ENCODE measurements at places on chromosomes 4 and X.

DNA sequence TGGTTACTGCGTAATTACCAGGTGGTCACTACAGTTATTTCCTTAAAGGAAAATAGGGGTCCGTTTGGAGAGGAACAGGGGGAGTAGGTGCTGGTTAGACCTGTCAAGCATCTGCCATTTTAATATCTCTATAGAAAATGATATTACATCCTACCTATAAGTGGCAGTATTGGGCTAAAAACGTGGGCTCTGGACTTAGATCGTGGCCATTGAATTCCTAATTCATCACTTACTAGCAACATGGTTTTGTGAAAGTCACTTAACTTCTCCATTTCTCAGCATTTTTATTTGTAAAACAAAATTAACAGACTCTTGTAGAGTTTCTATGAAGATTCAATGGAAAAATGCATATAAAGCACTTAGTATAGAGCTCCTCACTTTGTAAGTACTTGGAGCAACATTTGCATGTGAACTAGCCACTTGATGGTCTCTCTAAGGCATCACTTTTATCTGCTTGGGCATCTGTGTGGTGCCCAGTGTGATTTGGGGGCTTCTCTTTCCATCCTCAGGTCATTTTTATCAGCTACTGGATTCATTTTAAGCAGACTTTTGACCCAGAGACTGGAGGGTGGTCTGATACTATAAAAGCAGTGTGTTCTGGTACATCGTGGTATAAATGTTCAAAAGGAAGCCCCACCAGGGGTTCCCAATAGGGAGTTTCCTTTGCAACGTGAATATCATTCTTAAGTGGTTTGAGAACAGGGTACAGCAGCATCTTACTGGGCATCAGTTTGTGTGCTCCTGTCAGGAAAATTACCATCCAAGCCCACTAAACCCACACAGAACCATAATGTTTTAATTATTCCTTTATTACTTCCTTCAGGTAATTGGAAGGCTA is 42.7 kb upstream of the RASSF6 start:
- DNase-seq, result no peak

GRCh38 chr4:105605493-105605892 is 53.1 kb downstream of the ARHGEF38 start:
- DNase-seq, result no peak

- no peak for DNase-seq
These were observed 21.3 kb downstream of the RPGR start for GRCh38 chrX:38305971-38306370.

DNA sequence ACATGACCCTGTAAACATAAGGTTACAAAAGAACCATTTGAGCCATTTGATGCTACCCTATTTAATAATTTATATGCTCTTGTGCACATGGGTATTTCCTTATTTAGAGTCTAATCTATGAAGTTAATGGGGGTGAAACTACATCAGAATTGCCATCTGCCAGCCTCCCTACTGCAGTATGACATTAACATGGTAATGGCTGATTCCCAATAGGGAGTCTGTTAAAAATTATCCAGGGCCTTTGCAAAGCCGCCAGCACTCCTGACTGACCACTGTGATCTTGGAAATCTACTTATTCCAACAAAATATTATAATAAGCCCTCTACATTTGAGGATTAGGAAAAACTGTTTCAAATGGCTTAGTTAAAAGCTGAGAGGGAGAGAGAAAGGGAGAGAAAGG is 153.7 kb downstream of the CLCN4 start:
- DNase-seq, result no peak

DNA sequence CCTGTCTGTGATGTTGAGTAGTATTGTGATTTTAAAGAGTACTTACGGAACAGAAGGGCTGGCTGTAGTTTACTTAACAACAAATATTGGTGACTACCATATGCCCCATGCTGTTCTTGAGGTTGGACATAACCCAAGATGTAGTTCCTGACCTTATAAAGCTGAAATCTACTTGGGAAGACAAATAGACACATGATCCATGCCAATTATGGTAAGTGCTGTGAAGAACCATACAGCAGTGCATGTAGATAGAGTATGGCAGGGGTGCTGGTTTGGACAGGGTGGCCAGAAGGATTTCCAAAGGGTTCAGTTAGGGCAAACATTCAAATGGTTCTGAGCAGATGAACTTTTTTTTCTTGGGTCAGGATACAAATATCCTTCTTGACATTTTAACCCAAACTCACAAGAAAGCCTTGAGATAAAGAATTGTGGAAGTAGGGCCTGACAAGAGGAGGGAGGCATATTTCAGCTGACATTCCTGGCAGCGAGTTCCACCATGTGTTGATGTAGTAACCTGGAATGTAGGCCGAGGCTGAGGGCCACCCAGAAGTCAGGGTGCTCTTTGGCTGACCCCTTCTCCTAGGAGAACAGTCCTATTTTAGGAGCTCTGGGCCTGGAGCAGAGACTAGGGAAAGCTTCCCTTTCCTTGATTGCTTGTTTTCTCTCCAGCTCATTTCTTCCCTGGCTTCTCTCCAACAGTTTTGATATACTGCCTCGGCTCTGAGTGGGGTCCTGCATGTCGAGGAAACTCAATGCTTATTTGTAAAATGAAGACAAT is 74.2 kb downstream of the FREM3 start:
- no peak for DNase-seq

DNA sequence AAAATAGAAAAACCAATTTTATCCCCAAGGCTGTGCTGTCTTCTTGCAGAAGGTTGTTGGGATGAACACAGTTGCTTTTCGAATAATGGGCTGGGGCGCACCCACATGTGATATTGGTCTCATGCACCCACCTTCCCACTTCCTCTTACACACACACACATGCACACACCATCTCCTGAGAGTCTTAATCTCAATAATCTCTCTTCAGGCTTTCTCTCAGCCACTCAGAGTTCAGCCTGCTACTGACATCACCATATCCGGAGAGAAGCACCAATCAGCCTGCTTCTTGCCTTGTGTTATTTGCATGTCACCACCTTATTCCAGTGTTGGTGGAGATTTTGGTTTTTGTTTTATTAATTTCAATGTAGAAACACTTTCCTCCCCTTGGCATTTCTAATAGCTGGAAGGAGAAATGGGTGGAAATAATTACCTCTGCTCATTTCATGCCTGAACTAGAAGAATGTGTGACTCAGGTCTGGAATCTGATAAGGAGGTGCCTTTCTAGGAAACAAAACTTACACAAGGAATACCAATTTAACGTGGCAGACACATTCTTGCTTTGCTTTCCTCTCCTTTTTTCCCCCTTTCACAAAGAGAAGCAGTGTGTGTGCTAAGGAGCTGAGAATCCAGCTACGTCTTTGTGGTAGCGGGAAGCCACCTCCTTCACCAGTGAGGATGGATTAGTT is 400.2 kb downstream of the MID1IP1 start:
- DNase-seq, result no peak

GRCh38 chr4:123786920-123787319 is 390.3 kb downstream of the SPRY1 start:
- no peak for DNase-seq

- DNase-seq, result no peak
These were observed 17.4 kb downstream of the FAM9C start for GRCh38 chrX:13026877-13027652.

- DNase-seq, result no peak
These were observed 3.4 kb downstream of the CD38 start for GRCh38 chr4:15781427-15782095.

DNA sequence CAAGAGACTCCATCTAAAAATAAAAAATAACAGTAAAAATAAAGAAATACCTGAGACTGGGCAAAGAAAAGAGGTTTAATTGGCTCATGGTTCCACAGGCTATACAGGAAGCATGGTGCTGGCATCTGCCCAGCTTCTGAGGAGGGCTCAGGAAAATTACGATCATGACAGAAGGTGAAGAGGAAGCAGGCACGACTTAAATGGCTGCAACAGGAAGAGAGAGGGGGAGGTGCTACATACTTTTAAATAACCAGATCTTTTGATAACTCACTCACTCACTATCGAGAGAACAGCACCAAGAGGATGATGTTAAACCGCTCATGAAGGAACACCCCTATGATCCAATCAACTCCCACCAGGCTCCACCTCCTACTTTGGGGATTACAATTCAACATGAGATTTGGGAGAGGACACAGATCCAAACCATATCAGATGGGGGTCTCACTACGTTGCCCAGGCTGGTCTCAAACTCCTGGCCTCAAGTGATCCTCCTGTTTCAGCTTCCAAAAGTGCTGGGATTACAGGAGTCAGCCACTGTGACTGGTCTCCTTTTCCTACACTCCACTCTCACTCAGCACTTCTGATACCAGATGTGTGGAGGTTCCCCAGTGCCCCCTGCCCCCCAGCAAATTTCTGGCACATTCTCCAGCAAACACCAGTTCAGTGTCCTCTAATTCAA is 11.9 kb upstream of the ZNF157 start:
- DNase-seq, result no peak

DNA sequence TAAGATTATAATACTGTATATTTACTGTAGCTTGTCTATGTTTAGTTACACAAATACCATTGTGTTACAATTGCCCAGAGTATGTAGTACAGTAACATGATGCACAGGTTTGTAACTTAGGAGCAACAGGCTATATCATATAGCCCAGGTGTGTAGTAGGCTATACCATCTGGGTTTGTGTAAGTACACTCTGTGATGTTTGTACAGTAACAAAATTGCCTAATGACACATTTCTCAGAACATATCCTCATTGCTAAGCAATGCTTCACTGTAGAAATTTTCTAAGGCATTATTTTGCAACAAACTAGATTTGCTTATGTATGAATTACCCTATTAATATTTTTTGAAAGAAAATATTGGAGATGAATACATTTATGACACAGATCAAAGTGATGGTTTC is 1390.9 kb downstream of the C4orf33 start:
- no peak for DNase-seq

DNA sequence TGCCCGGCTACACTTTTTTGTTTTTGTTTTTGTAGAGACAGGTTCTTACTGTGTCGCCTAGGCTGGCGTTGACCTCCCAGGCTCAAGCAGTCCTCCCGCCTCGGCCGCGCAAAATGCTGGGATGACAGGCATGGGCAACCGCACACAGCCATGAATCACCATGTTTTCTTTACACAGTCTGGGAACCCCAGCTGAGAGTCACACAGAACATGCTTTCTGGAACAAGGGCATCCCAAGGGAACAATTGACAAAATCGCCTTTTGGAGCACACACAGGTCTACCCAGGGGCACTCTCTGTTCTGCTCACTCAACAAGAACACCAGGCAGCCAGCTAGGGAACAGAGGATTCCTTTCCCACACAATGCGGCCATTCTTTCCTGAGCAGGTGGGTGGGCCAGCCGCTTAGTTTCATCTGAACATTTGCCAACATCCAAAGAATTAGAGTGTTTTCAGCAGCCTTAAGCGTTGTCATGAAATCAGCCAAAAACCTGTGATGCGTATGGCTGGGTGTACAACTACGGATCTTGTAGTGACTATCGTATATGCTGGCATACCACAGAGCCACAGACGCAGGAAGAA is 15.7 kb downstream of the PRKX start:
- DNase-seq, result peak; percentile 42

DNA sequence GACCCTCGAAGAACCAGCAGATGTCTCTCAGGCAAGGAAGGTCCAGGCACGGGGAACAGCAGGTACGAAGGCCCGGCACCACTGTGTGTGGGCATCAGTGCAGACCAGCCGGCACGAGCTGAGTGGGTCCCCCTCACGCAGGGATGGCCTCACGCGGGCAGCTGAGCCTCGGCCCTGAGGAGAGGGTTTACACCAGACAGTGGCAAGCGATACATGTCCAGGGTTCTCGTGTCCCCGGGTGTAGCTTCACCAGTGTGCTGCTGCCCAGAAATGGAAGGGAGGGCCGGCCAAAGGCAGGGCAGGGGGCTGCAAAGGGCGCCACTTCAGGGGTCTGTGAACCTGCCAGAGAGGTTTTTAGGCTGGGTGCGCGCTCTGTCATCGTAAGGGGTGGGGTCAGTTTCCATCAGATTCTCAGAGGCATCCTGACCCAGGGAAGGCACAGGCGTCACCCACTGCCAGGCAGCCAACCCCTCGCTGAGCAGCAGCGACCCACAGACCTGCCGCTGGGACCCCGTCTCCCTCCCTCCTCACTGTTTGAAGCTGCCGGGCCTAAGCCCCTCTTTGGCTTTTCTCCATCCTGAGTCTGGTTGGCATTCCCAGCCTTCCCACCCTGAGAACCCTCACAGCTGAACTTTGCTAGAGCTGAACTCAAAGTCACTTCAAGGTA is 107.0 kb downstream of the CPZ start:
- DNase-seq, result no peak

DNA sequence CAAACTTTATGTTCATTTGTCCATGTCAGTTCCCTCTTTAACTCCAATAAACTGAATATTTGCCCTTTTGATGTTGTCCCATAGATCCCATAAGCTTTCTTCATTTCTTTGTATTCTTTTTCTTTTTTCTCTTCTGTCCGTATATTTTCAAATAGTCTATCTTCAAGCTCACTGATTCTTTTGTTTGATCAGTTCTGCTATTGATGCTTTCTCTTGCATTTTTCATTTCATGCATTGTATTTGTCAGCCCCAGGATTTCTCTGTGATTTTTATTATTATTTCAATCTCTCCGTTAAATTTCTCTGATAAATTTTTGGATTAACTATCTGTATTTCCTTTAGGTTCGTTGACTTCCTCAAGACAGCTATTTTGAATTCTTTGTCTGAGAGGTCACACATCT is 272.9 kb upstream of the GALNT7 start:
- no peak for DNase-seq

DNA sequence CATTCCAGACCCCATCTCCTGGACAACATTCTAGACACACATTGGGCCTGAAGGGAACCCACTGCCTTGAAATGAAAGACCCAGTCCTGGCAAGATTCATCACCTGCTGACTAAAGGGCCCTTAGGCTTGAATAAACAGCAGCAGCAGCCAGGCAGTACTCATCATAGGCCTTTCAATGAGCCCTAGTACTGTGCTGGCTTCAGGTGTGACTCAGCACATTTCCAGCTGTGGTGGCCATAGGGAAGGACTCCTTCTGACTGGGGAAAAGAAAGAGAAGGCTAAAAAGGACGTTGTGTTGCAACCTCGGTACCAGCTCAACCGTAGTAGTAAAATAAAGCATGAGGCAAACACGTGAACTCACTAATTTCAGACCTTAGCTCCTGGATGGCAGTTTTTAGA is 344.0 kb downstream of the ACTRT1 start:
- DNase-seq, result no peak

- DNase-seq, result no peak
These were observed 95.1 kb downstream of the CDS1 start for GRCh38 chr4:84677995-84678394.

DNA sequence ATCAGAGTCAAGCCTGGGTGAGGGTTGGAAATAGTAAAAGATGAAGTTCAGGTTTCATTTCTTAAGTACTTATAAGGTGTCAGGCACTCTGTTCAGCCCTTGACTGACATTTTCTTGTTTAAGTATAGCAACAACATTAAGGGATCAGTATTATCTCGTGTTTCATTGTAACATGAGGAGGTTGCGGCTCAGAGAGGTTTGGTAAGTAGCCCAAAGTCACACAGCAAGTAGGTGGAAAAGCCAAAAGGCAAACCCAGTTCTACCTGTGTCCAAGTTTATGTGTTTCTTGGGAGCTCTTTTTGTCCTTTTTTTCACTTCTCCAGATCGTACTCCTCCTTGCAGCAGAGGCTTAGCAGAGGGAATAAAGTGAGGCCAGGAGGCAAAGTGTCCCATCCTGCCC is 337.5 kb upstream of the KLF3 start:
- DNase-seq, result no peak

GRCh38 chrX:134144231-134144630 is 92.8 kb upstream of the CCDC160 start:
- no peak for DNase-seq

Measured in nephron progenitor cell (in vitro differentiated cells).